ENCODE measurements at places on chromosomes 3 and 15.
A peak's percentile ranks its signal among the peaks of the same experiment; 100 is the strongest.

GRCh38 chr3:118527514-118528044 lies 507.1 kb downstream of the IGSF11 start:
- no peak for DNase-seq

DNA sequence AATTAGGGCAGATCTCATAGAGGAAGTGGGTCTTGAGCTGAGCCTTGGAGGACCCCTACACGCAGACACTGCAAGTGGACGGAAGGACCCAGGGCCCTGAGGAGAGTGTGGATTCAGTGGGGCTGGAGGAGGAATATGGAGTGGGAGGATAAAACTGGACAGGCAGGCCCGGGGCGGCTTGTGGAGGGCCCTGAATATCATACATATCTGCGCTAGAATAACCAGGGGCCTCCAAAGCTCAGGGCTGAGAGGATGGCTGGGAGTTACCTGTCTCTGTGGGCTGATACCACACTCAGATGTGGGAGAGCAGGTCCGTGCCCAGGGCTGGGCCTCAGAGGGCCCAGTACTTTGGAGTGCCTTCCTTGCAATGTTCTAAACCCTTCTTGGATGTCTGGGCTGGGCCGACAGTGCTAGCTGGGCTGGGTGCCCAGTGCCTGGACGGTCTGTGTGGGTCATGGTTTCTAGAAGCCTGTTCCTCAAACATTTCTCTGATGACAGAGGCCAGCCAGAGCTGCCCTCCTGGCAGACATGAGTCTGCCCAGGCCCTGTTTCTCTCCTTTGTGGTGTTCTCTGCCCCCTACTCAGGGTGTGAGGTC lies 29.6 kb downstream of the CHRD start:
- no peak for DNase-seq

- DNase-seq = no peak
Observed at GRCh38 chr15:81309647-81310450, 14.1 kb downstream of the STARD5 start.

- no peak for DNase-seq
Observed at GRCh38 chr3:56590814-56591213, 33.8 kb downstream of the CCDC66 start.

- peak; percentile 69 for DNase-seq
Observed at GRCh38 chr3:153614563-153614962, 452.5 kb downstream of the RAP2B start.

- no peak for DNase-seq
Observed at GRCh38 chr15:62989366-62990055, 53.0 kb upstream of the TPM1 start.

GRCh38 chr3:70755526-70755925 lies 443.1 kb upstream of the MDFIC2 start:
- no peak for DNase-seq
